Activated gamma-delta T cell treated with Interleukin-2 at 50 U/mL for 16 hours (primary cell): ENCODE measurements at places on chromosomes 1 and 21.
A peak's percentile ranks its signal among the peaks of the same experiment; 100 is the strongest.

DNA sequence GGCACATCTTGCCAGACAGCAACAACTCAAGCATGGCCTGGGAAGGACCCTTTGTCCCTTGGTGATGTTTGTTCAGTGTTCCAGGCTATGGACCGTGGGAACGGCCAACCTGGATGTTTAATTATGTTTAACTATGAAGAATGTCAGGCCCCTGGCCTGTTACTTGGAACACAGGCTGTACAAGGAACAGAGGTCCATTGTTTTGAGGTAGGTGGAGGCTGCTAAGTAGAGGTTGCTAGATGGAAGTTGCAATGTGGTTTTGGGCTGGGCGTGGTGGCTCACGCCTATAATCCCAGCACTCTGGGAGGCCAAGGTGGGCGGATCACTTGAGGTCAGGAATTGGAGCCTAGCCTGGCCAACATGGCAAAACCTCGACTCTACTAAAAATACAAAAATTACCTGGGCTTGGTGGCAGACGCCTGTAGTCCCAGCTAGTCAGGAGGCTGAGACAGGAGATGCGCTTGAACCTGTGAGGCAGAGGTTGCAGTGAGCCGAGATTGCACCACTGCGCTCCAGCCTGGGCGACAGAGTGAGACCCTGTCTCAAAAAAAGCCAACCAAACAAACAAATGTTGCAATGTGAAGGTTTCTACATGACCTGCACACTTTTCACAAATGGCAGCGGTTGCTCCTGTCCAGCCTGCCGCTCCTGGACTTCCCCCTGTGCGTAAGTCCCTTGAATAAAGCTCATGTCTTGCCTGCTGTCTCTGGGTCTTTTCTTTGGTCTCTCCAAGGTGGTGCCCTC is 2.5 kb upstream of the LEFTY1 start:
- DNase-seq: no peak

- DNase-seq: no peak
Measured at GRCh38 chr1:68308034-68308433, 75.7 kb upstream of the WLS start.

- no peak for DNase-seq
Measured at GRCh38 chr1:44611419-44611818, 62.9 kb downstream of the TMEM53 start.

GRCh38 chr1:204882479-204882878 is 11.8 kb downstream of the NFASC start:
- DNase-seq: no peak

DNA sequence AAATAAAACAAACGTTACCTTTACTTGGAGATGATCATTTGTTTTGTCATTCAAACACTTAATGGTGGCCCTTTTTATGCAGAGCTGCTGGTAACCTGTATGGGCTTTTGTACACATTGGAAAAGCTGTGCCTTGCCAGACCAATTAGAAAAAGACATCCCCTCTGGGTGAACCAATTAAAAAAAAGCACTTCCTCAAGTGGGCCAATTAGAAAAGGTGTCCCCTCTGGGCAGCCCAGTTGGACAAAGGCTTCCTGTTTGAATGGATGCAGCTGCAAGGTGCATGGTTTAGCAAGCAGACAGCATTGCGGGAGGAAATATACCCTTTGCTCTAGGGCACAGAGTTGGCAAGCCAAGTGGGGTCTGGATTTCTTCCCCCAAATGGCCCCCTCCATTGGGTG is 21.6 kb downstream of the HUNK start:
- no peak for DNase-seq

DNA sequence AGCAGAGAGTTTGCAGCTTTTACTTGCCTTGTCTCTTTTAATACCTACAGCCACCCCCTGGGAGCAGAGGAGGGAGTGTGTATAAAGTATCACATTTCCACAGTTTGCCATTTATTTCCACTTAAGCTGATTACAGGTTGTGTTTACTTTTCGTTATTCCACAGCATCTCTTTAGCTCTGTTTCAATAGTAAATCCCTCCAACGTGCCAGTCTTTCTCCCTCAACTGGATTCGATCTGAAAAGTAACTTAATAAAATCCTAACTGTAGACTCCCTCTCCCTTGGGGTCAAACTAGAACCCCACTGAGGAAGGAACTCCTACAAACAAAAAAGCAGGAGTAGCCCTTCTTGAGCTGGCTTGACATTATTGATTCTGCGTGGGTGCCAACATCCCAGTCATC is 3.1 kb upstream of the FCGR2A start:
- no peak for DNase-seq

GRCh38 chr21:38223893-38224540 is 32.8 kb upstream of the KCNJ15 start:
- DNase-seq: no peak

DNA sequence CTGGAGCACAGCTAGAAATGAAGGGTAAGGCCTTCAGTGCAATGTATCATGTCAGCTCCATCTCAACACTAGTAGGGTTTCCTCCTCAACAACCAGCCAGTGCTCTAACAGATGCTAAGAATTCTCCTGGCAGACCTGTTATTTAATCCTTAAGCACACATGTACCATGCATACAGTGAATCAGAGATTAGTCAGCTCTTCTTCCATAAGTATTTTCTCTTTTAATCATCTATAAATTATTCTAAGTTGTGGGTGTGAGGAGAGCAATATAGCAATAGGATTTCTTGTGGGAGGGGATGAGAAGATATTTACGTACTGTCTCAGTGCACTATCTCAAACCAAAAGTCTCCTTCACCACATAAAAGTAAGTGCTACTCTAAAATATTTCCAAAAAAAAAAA is 95.3 kb downstream of the COP1 start:
- no peak for DNase-seq

GRCh38 chr1:81217058-81217457 is 583.7 kb upstream of the ADGRL2 start:
- no peak for DNase-seq

DNA sequence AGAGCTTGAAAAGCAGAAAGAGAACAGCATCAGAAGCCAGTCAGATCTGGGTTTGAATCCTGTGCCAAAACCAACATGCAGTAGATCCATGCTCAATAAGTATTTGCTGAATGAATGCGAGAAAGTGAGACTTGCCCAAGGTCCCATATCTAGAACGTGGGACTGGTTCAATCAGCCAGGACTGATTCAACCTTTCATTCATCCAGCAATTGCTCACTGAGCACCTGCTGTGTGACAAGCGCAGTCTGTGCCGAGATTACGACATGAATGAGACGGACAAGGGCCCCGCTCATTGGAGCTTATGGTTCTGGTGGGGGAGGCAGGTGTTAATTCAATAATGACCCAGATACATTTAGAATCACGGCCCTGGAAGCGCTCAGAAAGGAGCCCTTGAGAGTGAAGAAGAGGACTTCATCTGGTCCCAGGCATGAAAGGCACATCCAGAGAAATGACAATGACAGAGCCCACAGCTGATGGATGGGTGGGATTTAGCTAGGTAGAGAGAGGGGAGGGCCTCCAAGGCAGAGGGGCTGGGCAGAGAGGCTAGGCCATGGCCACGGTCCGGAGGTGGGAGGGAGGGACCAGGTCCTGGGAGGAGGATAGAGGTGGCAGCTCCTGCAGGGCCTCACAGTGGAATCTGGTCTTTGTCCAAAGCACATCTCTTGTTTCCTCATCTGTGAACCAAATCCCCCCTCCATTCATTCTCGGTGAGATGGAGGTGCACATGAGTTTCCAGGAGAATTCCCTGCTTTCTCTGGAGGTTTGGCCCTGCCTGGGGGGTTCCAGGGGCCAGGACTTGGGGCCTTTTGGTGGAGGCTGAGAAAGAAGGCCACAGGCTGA is 4.2 kb upstream of the FAM131C start:
- no peak for DNase-seq

DNA sequence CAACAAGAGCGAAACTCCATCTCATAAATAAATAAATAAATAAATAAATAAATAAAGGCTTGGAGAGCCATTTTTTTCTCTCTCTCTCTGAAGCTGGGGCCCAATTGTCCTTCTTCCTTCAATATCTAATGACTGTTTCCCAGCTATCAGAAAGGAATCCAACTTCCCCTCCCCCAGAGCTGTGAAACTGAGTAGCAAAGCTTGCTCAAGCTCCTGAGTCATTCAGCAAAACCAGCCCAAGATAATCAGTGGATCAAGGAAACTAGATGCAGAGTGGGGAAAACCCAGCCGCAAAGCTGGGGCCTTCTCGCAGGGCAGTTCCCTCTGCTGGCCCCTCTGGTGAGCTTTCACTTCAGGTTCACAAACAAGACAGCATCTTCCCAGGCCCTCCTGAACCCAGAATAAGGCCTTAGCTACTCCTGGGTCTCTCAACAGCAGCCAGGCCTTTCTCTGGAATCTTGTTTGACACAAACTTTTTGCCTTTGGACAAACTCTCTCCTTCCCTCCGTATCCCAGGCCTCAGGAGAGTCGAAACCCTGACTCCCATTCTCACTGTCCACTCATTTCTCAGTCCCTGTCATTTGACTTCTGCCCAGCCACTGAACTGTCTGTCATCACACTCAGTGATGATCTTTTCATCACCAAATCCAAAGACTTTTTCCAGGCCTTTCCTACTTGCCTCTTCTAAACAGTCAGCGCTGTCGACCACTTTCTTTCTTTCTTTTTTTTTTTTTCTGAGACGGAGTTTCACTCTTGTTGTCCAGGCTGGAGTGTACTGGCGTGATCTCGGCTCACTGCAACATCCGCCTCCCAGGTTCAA is 18.0 kb upstream of the PTP4A2 start:
- peak; percentile 59 for DNase-seq

- no peak for DNase-seq
Measured at GRCh38 chr1:102434421-102434820, 437.7 kb upstream of the OLFM3 start.

- no peak for DNase-seq
Measured at GRCh38 chr1:206835186-206835585, 30.2 kb upstream of the IL20 start.

GRCh38 chr1:53982034-53982762 is 35.8 kb downstream of the LDLRAD1 start:
- DNase-seq: no peak

- no peak for DNase-seq
Measured at GRCh38 chr1:89087241-89087640, 22.2 kb upstream of the GBP1 start.
